ENCODE measurements at places on chromosomes 6 and 20.

DNA sequence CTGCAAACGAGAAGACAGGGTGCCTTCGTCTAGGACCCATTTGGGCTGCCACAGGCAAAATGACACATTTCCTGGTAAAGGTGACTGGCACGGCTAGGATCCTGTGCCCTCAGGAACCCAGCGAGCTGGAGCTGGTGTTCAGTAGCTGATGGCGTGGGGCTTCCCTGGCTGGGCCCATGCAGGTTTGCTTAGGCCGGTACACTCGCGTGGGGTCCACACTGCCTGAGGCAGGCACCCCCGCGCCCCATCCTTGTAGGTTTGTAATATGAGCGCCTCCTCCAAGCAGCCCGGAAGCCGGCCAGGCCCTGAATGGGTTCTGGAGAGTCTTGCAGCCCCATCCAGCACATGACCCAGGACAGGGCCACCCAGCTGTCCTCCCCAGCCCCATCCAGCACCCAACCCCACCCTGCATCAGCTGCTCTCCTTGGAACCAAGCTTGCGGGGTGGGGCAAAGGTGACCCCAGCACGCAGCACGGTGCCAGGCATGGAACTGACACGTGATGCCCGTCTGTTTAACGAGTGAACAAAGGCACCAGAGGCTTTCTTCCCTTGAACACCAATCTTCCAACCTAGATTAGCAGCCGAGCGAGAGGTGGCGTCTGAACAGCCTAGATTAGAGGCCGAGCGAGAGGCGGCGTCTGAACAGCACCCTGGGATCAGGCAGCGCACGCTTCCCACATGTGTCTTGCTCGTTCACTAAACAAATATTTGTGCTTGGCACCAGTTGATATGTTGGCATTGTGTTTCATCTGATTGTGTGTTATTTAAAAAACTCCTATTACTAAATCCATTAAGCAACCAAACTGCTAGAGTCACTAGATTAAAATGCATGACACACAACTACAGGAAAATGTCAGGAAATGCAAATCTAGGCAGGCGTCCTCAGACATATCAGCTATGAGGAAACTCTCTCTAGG is 112.1 kb downstream of the DLL1 start:
- no peak for DNase-seq

GRCh38 chr20:43529051-43529450 is 21.6 kb downstream of the L3MBTL1 start:
- DNase-seq, result no peak

- no peak for DNase-seq
Measured at GRCh38 chr6:11370191-11371018, 137.9 kb upstream of the NEDD9 start.

GRCh38 chr6:156833755-156834154 is 56.6 kb downstream of the ARID1B start:
- DNase-seq, result no peak

GRCh38 chr20:14583413-14583812 is 246.0 kb upstream of the FLRT3 start:
- DNase-seq, result no peak

GRCh38 chr6:98831057-98831958 is 3.1 kb upstream of the POU3F2 start:
- no peak for DNase-seq

GRCh38 chr6:110731196-110731595 is 84.1 kb downstream of the CDK19 start:
- DNase-seq, result no peak

DNA sequence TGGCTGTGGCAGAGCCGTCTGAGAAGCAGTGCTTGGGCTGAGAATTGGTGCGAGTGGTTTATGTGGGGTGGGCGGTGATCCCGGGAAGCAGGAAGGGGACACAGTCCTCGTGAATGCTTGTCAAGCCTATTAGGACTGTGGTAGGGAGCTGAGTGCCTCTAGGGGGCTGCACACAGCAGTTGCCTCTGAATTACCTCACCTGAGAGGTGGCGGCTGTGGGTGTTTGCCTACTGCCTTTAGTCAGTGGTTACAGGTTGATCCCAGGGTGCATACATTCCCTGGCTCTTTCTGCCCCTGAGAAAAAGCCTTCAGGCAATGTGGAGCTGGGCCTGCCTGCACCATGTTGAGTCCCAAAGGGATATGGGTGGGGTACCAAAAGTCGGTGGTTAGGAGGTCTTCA is 5.2 kb downstream of the AP5S1 start:
- DNase-seq, result no peak

- DNase-seq, result no peak
Measured at GRCh38 chr6:112786801-112787200, 439.7 kb downstream of the RFPL4B start.

GRCh38 chr20:63296531-63297299 is 3.7 kb downstream of the COL20A1 start:
- DNase-seq, result no peak

DNA sequence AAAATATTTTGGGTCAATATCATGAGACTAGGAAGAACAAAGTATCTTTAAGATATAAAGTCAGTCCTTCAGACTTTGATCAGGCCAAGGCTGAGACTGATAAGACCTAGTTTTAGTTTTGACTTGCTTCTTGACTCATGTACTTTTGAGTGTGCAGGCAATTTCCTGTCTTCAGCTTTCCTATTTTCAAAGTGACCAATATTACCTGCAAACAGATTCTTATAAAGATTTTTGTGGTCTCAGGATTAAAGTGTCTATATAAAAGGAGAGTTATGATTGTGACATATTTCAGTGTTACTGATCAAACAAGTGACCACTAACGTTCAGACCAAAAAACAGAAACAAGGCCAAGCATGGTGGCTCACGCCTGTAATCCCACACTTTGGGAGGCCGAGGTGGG is 36.0 kb upstream of the AKIRIN2 start:
- no peak for DNase-seq

GRCh38 chr20:21508230-21509078 is 5.4 kb downstream of the NKX2-2 start:
- no peak for DNase-seq

GRCh38 chr6:151721146-151721545 is 86.3 kb upstream of the ESR1 start:
- DNase-seq, result no peak

DNA sequence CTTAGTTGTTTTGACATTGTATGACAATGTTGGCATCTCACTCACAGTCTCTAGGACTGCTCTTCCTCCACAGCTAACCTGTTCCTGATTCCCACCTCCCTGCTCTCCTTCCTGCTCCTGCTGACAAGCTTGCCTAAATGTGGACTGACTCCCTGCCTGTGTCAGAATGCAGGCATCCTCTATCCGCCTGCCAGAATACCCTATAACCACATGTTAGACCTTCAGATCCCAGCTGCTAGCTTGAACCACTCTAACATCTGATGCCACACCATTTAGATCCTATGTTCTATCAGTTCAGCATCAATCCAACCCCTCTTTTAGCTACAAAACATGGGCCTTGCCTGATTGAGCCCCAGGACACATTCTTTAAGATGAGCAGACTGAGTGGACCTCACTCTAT is 12.2 kb downstream of the FILIP1 start:
- no peak for DNase-seq

DNA sequence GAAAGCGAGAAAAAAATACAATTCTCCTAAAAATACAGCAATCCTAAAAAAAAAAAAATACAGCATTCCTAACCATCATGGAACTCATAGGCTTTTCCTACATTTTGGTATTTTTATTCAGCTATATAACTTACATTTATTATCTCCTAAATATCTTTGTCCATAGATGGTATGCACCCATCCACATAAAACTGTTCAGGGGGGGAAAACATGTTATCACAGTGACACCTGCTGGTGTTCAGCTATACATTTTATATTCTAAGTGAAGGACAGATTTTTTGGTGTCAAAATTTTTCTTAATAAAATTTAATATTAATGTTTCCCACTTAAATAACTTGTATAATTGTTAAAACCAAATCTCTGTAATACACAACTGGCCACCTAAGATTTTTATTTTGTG is 58.0 kb downstream of the BLOC1S5 start:
- DNase-seq, result no peak

GRCh38 chr6:18507561-18507960 is 120.4 kb downstream of the RNF144B start:
- no peak for DNase-seq

GRCh38 chr6:22906091-22906549 is 336.8 kb downstream of the HDGFL1 start:
- no peak for DNase-seq

DNA sequence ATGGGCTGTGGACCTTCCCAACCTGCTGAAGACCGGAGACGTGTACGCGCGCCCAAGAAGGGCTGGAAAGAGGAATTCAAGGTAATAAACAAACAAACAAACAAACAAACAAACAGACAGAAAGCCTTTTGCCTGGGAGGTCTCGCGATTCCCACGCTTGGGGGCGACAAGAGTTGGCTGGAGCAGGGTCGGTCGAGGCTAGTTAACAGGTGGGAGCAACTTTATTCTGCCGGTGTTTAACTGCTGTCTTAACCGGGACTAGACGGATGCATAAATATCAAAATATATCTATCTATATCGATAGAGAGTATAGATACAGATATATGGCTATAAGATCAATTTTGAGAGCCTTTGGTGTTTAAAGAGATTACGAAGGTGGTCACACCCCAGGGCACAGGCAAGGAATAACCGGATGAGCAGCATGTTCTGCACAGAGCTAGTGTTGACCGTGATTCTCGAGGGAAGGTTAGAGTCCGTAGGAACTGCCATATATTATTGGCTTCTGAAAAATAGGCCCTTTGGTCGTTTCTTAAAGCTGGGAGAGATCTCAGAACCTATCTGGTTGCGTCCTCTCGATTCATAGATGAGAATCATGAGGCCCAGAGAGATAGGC is 514 bp downstream of the STMND1 start:
- DNase-seq, result no peak

DNA sequence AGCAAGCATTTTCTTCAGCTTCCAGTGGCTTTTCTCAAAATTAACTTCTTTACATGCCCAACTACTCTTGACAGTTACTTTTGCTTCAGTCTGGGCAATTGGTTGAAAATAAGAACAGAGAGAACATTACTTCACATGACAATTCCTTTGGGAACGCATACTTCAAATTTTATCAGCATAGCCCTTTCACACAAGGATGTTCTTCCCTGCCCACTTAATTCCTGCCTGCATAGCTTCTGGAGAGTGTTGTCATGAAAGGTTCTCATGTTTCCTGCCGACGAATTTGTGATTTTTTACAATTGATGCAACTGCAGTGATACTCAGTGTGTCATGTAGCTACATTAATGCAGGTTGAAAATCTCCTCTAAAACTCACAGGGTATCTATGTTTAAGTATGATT is 22.0 kb upstream of the SNRNP48 start:
- DNase-seq, result no peak

DNA sequence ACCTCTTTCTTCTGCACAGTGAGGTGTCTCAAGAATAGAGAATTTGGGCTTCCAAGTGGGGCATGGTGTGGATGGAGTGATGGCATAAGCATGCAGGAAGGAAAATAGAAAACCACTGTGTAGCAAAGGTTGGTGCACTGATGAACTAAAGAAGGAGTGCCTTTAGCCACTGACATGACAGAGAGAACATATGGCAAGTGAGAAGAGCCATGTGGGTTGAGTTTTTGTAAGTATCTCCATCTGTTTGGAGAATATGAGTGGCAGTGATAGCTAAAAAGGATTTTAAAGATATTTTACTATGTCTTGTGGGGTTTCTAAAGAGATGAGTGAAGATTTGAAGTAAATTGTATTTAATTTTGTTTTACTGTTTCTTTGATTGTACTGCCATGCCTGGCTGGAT is 160.5 kb upstream of the GRIK2 start:
- no peak for DNase-seq

- no peak for DNase-seq
Measured at GRCh38 chr20:6434131-6434530, 311.3 kb upstream of the FERMT1 start.

DNA sequence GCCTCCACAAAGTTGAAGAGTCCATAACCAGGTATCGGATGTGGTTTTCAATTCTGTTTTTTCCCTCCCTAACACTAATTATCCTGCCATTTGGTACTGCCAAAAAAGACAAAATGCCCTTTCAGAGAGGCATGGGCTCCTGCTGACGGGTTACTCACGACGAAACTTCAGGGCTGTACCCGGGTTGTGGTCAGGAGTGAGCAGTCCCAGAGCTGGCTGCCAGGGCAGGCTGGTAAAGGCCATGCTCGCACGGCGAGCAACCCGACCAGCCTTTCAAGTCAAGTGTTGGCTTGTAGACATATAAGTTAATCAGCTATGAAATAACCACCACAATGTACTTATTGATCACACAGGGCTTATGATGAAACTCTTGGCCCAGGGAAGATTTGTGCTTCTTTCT is 152.5 kb downstream of the FOXC1 start:
- no peak for DNase-seq
